ENCODE measurements at places on chromosomes 13 and 19.
A peak's percentile ranks its signal among the peaks of the same experiment; 100 is the strongest.

DNA sequence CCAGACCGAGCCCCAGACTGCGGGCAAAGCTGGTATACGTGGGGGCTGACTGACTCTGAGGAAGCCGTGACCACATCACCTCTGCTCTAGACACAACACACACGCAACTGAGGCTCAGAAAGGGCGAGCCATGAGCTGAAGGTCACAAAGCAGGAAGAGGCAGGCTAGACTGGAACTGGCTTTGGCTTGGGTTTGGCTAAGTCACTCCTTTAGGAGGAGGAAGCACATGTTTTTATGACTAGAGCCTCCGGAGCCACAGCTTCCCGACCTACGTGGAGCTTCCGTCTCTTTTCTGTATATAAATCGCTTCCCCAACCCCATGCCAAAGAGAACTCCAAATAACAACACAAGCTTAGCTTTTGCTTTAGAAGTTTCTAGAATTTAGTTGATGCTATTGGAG, 48.0 kb downstream of the RFX2 start:
- no peak for DNase-seq

DNA sequence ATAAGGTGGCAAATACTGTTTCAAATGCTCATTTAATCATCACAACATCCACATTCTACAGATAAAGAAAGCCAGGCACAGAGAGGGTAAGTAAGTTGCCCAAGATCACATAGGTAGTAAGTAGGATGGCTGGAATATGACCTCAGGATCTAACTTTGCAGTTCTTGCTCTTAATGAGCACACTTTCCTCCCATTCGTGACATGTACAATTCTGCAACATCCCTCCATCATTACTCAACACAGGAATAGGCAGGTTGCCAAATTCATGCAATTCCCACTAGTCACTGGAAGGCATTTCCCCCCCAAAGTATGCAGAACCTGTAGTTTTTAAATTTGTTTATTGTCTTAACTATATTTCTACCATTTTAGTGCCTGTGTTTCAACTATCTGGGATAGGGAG, 109.2 kb downstream of the OLFM4 start:
- DNase-seq = no peak

DNA sequence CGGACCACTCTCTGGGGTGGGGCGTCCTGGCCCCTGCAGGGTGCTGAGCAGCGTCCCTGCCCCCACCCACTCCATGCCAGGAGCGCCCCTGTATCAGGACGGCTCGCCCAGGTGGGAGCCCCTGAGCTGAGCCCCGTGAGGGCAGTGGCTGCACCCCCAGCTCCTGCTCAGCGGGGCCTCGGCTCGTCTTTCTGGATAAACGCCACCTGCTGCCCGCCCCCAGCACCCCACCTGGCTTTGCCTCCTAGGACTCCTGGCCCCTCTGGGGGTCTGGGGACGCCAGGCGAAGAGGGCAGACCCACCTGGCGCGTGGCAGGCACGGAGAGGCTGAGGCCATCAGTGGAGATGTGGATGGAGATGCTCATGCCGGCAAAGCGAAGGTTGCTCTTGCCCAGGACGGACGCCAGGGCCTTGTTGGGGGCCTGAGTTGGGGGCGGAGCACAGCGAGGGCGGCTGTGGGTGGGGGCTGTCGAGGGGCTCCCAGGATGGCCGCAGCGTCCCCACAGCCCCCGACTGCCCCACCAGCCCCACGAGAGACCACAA, 22.3 kb downstream of the SHC2 start:
- DNase-seq = no peak

- peak; percentile 89 for DNase-seq
Measured at GRCh38 chr19:18291590-18292461, 10.4 kb upstream of the JUND start.

DNA sequence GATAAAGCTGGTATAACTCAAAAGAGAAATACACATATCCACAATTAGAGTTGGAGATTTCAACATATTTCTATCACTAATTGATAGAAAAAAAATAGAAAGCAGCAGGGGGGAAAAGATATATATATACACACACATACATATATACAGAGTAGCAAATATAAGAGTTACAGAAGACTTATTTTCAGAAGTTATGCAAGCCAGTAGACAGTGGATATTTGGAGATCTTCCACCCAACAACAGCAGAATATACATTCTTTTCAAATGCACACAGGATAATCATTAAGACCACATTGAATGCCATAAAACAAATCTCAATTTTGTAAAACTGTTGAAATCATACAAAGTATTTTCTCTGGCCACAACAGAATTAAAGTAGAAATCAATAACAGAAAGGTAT, 192.8 kb downstream of the LACC1 start:
- no peak for DNase-seq

- no peak for DNase-seq
Measured at GRCh38 chr13:113342820-113343691, 20.9 kb downstream of the GRTP1 start.

- peak; percentile 53 for DNase-seq
Measured at GRCh38 chr13:95552539-95553441, at the start of gene CLDN10. TSS of gene CLDN10 (plus strand) at chr13:95552720. CDS start at chr13:95552754, 34 bp downstream.

DNA sequence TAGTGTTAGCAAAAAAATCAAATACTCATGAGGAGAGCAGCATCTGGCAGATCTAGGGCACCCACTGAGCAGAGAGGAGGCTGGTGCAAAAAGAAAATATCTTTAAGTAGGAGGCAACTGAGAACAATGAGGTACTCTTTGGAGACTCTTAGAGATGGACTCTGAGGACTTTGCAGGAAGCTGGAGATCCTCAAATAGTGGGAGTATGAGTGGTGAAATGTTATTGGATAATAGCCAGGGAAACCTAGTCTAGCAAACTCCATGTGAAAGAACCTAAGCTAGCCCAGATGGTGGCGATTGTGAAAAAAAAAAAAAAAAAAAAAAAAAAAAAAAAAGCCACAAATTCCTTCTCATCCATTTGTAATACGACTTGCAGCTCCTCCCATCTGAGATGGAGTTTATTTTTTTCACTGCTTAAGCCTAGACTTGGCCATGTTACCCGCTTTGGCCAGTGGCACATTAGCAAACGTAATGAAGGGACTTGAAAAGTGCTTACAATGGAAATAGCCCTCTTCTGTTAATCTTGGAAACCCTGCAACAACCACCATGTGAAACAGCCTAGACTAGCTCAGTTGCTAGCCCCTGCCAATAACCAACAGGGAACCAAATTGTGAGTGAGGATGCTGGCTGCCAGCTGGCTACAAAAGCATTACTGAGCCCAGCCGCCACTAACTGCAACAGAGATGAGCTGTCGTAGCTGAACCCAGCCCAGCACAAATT, 476.2 kb downstream of the KLF12 start:
- DNase-seq = peak; percentile 24

DNA sequence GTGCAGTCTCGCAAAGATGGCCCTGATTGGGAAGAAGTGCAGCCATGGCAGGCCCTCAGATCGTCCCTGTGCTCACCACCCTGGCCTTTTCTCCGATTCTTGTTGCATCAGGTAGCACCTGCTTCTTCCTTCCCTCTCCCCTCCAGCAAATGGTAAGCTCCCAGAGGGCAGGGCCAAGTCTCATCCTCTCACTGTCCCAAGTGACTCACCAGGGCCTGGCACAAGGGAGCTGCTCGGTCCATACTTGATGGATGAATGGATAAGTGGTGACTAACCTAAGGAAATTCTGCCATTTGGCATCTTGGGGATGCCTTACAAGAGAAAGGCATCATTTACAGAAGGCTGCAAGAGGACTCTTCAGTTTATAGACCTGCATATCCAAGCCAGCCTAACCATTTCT, 84.9 kb downstream of the ZIC5 start:
- DNase-seq = no peak

- no peak for DNase-seq
Measured at GRCh38 chr19:16383584-16384161, 59.0 kb downstream of the KLF2 start.

- DNase-seq = peak; percentile 64
Measured at GRCh38 chr19:19134687-19135158, 3.6 kb downstream of the TMEM161A start.

- peak; percentile 48 for DNase-seq
Measured at GRCh38 chr19:11420429-11421370, 1.6 kb upstream of the RGL3 start.

DNA sequence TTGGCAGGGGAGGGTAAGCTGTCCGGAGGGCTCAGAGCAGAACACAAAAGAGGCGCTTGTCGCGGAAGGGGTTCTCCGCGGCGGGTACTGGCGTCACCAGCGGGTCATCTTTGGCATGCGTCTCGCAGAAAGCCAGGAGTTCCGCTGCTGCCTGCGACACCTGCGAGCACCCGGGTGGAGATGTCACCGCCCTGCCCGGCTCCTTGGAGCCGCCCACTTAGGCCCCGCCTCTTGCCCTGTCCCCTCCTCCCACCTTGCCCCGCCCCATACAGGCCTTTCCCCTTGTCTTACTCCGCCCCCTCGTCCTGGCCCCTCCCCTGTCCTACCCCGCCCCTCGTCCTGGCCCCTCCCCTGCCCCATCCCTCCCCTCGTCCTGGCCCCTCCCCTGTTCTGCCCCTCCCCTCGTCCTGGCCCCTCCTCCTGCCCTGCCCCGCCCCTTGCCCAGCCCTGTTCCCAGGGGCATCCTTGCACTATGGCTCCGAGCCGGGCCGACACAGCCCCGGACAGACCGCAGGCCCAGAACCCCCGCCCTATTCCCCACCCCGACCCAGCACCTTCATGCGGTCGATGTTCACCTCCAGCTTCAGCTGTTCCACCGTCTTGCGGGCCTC, 1.9 kb downstream of the GNG8 start:
- DNase-seq = peak; percentile 62

GRCh38 chr13:50011461-50011860, 3.8 kb upstream of the KCNRG start:
- DNase-seq = no peak

DNA sequence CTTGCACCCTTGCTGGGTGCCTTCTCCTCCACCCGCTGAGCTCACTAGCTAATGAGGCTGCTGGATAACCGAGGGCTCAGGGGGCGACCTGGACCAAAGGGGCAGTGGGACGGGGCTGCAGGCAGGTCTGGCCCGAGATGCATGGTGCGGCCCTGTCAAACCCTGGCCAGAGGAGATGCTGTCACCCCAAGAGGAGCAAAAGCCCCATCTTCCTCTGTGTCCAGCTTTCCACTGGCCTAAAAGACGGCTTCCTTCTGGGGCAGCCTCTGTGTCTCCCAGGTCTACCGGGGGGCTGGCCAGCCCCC, 261.8 kb downstream of the TBC1D4 start:
- DNase-seq = no peak

GRCh38 chr13:54611390-54611789, 1582.8 kb downstream of the OLFM4 start:
- DNase-seq = no peak

DNA sequence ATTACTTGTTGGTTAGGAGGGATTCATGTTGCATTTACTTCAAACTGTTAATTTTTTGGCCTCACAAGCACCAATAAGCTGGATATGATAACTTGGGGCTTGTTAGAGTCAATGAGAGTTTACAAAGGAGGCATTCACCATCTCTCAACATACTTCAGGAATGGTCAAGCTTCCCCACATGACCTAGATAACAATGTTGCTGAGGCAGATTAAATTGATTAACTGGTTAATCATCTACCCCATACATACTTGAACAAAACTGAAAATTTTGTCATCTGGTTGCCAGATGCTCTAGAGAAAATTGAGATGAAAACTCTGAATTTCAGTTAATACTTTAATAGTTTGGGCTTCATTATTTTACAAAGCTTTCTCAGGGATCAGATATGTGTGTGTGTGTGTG, 43.0 kb upstream of the UBL3 start:
- no peak for DNase-seq

DNA sequence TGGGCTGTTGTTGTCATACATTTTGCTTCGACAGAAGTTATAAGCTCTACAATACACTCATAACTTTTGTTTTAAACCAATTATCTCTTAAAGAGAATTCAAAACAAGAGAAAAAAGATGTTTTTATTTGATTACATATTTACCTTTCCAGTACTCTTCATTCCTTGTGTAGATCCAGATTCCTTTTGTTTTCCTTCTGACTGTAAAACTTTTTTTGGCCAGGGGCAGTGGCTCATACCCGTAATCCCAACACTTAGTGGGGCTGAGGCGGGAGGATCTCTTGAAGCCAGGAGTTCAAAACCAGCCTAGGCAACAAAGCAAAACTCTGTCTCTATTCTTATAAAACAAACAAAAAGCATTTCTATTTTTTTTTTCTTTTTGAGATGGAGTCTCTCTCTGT, 21.7 kb downstream of the LPAR6 start:
- no peak for DNase-seq

DNA sequence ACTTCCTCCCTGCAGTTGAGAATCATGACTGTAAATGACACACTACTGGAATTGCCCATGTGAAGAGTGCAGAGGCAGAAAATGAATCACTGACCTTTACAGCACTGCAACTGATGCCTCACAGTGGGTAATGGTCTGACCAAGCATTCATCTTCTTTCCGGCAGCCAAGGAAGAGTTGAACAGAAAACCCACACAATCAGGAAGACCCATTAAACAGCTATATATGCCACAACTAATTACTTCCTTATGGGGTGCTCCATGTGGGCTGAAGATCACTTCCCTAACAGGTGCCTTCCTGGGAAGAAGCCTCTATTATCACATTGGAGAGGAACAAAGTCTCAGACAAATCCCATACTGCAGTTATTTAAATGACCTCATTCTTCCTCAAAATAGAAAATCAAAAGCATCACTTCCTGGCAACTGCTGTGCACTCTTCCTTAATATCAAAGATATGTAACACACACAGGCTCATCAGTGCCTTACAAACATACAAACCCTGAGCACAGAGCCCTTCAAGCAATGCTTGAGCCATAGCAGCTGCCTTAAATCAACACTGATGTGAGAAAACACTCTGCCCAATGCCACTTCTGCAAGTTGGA, 45.8 kb downstream of the RUBCNL start:
- no peak for DNase-seq

DNA sequence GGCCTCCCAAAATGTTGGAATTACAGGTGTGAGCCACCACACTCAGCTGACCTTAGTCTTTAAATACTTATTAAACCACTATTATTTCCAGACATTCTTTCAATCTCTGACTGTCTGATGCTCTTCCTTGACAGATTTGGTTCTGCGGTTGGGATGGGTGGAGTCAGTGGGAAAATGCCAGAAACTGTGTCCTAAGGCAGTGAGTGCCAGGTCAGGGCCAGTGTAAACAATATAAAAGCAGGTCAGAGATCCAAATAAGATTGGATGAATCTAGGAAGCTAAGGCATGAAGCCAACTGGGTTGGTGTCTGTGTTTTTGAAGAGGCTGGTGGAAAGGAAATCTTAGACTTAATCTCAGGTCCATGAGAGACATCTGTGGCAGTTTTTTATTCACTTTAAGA, 74.7 kb downstream of the KLF5 start:
- no peak for DNase-seq

DNA sequence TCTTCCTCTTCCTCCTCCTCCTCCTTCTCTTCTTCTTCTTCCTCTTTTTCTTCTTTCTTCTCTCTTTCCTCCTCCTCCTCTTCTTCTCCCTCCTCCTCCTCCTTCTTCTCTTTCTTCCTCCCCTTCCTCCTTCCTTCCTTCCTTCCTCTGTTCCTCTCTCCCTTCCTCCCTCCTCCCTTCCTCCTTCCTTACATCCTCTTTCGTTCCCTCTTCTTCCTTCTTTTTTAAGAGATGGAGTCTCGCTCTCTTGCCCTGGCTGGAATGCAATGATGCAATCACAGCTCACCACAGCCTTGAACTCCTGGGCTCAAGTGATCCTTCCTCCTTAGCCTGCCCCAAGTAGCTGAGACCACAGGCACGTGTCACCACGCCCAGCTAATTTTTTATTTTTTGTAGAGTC, 13.2 kb downstream of the EHD2 start:
- DNase-seq = no peak

Data from left kidney (tissue), 8 donors.